Stimulated activated CD4-positive, alpha-beta T cell treated with anti-CD3 and anti-CD28 coated beads, TNF-alpha, amount 100 ng/mL, for 48 hours (primary cell): ENCODE measurements at places on chromosomes 4 and X.

DNA sequence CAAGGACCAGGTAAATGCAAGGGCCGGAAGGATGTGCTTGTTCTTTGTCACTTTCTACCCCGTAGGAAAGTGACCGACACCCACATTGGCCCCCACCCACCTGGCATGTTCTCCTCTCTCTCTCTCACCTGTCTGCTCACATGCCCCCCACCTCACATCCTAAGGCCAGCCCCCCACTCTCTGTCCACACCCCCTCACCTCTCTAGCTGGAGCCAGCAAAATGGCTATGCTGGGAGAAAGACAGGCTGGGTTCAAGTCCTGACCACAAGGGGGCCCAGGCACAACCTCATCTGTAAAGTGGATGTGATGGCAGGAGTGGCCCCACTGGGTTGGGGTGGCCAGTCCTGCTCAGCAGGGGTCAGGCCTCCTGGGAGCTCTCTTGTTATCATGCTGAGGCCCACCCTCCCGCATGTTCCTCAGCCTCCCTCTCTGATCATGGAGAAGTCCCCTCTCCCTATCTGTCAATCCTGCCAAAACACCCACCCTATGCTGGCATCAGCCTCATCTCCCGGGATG is 1.7 kb upstream of the PPP2R2C start:
- DNase-seq: no peak

GRCh38 chrX:18674417-18674787 is 2.5 kb upstream of the RS1 start:
- no peak for DNase-seq

GRCh38 chr4:147773261-147774184 is 41.6 kb downstream of the ARHGAP10 start:
- DNase-seq: no peak

DNA sequence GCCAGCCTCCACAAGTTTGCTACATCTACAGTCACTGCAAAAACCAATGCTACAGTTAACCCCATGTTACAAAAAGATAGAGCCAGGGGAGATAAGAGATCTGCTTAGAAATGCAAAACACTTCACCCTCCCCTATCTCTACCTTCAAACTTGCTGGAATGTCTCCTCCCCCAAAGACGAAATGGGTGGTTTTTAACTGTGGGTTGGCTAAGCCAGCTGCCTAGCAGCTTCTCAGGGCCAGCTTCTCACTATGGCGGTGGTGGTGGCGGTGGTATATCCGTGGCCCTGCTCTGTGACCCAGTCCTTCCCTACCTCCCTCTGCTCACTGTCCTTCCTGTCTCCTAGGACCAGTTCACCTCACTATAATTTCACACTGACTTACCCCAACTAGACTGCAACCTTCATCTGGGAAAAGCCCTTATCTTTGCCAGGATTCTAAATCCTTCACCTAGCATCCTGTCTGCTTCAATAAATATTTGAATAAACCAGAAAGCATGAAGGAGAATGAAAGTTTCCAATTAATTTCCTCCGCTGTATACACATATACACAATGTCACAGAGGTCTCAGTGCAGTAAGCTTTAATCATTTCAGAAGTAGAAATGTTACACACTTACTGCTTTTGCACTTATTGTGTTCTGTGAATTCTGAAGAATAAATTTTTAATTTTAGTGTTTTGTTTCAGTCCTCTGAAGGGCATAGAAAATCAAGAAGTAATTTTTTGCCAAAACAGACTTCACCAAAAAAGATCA is 46.3 kb downstream of the SH3KBP1 start:
- DNase-seq: no peak

GRCh38 chr4:151031831-151032605 is 16.9 kb upstream of the LRBA start:
- no peak for DNase-seq

DNA sequence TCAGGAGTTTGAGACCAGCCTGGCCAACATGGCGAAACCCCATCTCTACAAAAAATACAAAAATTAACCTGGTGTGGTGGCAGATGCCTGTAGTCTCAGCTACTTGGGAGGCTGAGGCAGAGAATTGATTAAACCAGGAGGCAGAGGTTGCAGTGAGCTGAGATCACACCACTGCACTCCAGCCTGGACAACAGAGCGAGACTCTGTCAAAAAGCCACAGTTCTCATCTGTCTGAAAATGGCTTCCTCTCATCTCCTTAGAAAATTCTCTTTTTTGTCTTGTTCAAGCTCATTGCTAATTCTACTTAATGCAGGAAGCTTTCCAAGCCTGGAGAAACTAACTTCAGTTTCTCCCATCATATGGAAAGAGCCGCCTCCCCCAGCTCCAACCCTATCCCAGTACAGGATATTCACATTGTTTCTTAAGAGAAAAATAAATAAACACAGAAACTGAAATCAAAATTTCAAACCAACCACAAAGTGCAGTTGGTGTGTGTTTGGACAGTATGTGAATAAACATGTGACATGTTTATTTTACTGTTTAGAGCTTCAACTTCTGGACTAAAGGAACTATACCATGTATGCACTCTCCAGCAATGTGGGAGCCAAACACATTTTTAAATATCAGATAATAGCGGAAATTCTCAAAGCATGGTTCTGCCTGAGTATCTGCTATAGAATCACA is 55.0 kb upstream of the GAB1 start:
- DNase-seq: no peak

- DNase-seq: no peak
Observed at GRCh38 chrX:14427614-14428013, 101.7 kb upstream of the GLRA2 start.

DNA sequence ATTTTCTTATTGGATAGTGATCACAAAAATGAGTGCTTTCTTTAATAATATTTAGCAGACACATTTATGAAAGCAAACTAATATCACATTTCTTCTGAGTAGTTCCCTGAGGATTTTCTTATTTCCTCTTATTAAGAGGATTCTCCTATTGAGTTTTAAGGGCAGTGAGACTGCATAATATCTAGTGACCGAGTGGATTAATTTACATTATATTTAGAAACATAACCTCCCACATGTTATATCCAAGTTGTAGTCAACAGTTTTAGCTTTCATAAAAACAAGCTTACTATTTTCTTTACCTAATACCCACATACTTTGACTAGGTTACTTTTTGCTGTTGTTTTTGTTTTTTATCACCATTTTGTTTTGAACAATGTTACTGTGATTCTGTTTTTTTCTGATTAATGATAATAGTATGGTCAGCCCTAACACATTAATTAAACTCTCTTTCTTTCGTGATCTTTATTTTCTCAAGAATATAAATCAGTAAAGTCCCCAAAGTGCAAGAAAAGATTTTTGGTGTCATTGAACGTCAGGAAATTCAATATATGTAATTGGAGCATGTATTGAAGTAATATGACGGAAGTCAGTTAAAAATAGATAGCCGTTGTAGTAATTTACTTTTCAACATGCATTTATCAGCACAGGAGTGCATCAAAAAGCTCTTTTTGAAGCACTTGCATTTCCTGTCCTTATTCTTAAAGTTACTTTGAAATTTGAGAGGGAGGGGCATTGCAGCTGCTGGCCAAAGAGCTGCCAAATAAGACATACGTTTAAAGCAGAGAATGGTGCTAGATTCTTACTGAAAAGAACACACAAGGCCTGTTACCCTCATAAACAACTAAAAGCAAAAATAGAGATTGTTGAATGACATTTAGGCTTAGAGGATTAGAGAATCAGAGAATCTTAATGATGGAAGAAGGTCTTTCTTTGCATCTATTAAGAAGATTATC is 25.2 kb downstream of the DDIT4L start:
- no peak for DNase-seq

GRCh38 chrX:11665168-11666111 is at the start of gene ARHGAP6:
TSS of gene ARHGAP6 (minus strand) at chrX:11665920. CDS start at chrX:11664828, 1,092 bp downstream.
- DNase-seq: no peak

DNA sequence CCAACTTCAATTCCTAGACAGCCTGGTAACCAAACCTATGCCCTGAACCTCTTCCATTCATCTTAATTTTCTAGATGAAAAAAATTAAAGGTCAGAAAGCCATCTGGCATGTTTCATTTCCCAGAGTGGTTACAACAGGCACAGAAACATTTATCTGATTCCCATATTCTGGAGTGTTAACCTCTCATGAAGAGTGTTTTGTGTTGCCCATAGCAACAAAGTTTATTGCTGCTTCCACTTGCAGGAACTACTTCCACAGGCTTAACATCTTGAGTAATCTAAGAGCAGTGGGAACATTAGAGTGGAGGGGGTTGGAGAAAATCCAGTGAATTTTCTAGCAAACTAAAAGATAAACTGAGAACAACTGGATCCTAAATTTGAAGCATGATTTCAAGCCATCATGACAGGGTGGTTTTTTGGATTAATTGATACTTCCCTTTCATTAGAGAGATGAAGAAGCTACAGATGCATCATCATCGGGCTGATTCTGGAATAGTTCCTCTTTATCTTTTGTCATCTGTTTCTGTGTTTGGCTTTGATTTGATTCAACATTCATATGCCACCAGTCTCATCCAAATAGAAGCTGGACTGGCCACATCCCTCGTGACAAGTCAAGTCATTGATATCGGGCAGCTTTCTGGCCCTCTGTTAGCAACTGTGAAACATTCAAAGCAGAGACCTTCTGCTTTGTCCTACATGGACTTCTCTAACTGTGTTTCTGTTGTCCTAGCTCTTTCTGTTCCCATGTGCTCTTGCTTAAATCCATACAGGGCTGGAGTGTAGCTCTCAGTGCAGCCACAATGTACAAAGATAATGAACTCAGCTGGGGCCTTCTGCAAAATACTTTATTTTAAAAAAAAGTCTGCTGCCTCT is 167.3 kb downstream of the MID1IP1 start:
- no peak for DNase-seq

- no peak for DNase-seq
Observed at GRCh38 chr4:41451961-41452360, 86.0 kb upstream of the LIMCH1 start.

- DNase-seq: peak; percentile 61
Observed at GRCh38 chr4:10115797-10116568, 616 bp downstream of the WDR1 start.

- DNase-seq: no peak
Observed at GRCh38 chr4:173522160-173522950, 7.7 kb downstream of the HAND2 start.

- DNase-seq: no peak
Observed at GRCh38 chr4:4289597-4289940, 385 bp downstream of the LYAR start.

GRCh38 chrX:134990475-134990800 is 353 bp upstream of the SMIM10 start:
- no peak for DNase-seq

DNA sequence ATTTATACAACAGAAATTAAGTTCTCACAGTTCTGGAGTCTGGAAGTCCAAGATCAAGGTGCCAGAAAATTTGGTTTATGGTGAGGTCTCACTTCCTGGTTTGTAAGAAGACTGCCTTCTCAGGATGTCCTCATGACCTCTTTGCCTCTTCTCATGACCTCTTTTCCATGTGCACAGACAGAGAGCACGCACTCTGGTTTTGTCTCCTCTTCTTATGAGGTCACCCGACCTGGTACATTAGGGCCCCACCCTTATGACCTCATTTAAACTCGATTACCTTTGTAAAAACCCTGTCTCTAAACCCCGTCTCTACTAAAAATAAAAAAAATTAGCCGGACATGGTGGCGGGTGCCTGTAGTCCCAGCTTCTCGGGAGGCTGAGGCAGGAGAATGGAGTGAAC is 155.9 kb downstream of the KIT start:
- DNase-seq: no peak

DNA sequence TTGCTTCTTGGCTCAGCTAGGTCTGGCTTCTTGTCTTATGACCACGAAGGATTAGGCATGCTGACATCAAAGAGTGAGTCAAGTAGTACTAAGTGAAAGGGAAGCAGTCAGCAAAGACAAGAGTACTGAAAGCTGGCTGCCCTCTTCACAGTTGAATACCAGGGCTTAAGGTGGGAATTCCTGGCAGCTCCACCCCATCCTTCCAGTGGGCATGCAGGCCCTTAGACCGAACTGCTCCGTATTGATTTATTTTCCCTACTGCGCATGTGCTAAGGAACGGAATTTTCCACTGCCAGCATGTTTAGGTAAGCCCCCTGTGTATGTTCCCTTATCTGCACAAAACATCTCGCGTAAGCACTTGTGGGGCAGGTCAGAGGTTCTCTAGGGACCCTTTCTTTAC is 2320.1 kb downstream of the ARAP2 start:
- DNase-seq: no peak

DNA sequence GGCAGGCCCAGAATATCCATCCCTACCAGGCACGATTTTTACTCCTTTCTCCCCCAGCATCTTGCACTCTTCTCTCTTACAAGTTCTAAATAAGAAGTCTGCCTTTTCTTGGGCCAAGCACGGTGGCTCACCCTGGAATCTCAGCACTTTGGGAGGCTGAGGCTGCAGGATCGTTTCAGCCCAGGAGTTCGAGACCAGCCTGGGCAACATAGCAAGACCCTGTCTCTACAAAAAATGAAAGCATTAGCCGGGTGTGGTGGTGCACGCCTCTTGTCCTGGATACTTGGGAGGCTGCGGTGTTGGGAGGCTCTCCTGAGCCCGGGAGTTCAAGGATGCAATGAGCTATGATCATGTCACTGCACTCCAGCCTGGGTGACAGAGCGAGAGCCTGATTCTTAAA is 64.8 kb downstream of the IRF2 start:
- DNase-seq: no peak

GRCh38 chr4:153528705-153529485 is 62.7 kb downstream of the TMEM131L start:
- DNase-seq: no peak
